Hematopoietic multipotent progenitor cell treated with erythropoietin and hydrocortisone succinate and interleukin-3 and kit ligand, for 6 days (in vitro differentiated cells): ENCODE measurements at places on chromosomes 11 and 22.
A peak's percentile ranks its signal among the peaks of the same experiment; 100 is the strongest.

DNA sequence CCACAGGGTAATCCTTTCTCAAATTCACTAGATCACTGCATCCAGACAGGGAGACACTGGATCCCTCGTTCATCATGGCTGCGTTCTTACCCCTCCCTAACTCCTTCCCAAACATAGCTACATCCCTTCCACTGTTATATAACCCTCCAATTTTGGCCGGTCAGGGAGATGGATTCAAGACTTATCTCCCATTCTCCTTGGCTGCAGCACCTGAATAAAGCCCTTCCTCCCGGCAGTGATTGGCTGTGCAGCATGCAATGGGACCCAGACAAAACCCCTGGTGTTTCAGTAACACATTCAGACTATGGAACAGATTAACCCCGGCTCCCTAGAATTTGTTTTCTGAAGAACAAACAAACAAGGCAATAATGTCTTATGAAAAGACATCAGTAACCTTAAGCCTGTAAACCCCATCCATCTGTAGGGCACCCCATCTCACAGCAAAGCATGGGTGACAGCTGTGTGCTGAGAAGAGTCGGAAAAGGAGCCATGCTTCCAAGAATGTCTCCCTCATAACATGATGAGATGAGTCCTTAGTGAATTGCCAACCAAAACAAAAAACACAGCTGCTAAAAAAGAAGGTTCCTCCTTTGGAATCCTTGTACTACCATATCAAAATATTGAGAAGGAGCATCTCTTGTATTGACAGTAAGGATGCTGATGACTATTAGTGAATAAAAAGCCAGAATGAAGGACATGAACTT, 5.0 kb downstream of the MIF start:
- no peak for DNase-seq

DNA sequence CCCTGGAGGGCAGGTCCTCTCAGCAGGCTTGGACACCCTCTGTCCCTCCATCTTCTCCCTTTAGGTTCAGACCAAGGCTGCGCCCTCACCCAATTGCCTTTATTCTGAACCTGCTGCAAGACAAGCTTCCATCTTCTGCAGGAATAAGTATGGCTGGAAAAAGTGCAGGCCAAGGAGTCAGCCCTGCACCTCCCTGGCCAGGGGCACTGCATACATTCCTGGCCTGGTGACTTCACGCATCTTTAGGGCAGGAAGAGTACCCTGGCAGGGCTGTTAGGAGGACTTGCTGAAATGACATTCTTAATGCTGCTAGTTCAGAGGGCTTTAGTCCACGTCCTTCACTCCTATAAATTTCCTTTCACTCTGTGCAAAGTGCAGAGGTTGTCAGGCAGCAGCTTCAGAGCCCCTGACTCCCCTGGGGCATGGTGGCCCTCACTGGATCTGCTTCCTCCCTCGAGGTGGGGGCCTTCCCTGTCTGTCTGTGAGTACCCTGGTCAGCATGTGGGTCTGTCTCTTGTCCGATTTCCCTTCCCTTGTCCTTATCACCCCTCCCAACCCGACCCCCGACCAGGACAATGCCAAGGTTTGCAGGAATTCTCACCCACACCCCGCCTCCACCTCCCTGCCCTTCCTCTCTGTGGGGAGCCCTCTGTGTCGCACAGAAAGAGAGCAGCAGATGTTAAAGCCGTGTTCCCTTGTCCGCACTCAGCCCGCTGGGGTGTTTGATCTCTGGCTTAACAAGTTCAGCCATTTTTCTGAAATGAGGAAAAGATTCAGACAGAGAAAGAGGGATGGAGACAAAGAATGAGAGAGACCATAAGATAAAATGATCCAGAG, 124.5 kb upstream of the SYT13 start:
- no peak for DNase-seq

- DNase-seq = no peak
Observed at GRCh38 chr22:50198624-50199017, 2.2 kb upstream of the SELENOO start.

GRCh38 chr11:67663532-67664212, 10.8 kb downstream of the ALDH3B2 start:
- DNase-seq = no peak

- DNase-seq = no peak
Observed at GRCh38 chr11:102464859-102465500, 12.4 kb upstream of the TMEM123 start.

DNA sequence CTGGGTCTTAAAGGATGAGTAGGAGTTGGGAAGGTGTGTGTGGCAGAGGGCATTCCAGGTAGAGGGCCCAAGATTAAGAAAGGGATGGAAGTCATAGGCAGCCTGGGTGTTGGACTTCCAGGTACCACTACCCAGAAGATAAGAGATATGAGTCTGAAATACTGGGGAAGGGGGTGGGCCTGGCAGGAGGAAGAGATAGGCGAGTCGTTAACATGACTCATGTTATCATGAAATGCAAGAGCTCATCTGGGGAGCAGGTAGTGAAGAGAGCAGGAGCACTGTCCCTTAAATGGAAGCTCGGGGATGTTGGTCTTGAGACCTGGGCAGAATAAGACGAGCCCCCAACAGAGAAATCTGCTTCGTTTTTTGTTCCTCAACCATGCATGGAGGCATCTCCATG, 10.2 kb downstream of the ZC3H7B start:
- peak; percentile 56 for DNase-seq

- DNase-seq = peak; percentile 92
Observed at GRCh38 chr22:30216710-30217109, 29.8 kb downstream of the LIF start.

DNA sequence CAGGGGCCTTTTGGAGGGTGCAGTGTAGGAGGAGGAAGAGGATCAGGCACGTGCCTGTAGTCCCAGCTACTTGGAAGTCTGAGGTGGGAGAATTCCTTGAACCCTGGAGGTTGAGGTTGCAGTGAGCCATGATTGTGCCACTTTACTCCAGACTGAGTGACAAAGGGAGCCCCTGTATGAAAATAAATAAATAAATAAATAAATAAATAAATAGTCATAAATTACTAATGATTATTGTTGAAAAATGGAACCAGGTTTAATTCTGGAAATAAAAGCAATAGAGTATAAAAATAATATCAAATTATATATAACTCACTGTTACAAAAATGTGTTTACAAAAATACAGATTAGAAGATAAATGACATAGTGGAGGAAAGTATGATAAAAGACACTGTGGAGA, 37.9 kb downstream of the GRIA4 start:
- no peak for DNase-seq

GRCh38 chr22:25690798-25691197, 51.2 kb upstream of the MYO18B start:
- DNase-seq = no peak

GRCh38 chr11:69992026-69992425, 86.1 kb upstream of the ANO1 start:
- DNase-seq = no peak
